ENCODE measurements at places on chromosomes 2 and 18. TPM values are rescaled to one million over a fixed set of nuclear protein-coding genes. Genes with fewer than 3 reads are reported as not detected.

Gene DSG1
- total RNA-seq: 0.38 TPM

Gene MERTK
- not detected for total RNA-seq

Gene VWC2L
- not detected for total RNA-seq

Gene CHRNG
- not detected for total RNA-seq

Gene PID1
- 9.6 TPM for total RNA-seq

Gene ANKRD30BL
- not detected for total RNA-seq

Gene HDHD2
- total RNA-seq: 23.0 TPM

Gene DAPL1
- total RNA-seq: 6.3 TPM

Measured in hair follicular keratinocyte (primary cell).